NCI-H524 treated with DMSO at 0.1 percent for 48 hours (cell line): ENCODE measurements at places on chromosomes 5 and 9.

DNA sequence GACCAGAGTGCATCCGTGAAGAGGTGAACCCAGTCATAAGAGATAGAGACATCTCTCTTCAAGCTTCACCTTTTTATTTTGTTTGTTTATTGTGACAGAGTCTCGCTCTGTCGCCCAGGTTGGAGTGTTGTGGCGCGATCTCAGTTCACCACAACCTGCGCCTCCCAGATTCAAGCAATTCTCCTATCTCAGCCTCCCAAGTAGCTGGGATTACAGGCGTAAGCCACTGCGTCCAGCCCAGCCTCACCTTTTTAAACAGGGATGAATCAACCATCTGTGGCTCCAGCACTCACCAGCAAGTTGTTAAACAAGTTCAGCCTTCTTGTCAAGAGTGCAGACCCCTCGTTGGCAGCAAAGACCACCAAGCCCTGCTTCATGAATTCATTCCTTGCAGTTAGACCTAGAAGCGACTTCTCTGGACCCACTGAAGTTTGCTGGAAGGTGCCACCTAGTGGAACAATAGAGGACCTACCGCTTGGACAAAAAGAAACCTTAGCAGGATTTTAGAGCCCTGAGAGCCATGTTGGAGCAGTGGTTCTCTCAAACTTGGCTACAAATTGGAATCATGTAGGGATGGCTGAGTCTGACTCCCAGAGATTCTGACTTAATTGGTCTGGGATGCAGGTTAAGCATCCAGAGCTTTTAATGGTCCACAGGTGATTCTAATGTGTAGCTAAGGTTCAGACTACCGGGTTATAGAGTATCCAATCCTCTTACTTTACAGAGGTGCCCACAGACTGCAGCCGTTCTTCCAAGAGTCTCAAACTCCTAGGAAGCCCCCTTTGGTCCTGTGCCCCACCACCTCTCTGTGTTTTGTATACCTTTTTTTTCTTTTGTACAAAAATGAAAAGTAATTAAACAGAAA, 10.5 kb upstream of the GALNT10 start:
- DNase-seq, result no peak

DNA sequence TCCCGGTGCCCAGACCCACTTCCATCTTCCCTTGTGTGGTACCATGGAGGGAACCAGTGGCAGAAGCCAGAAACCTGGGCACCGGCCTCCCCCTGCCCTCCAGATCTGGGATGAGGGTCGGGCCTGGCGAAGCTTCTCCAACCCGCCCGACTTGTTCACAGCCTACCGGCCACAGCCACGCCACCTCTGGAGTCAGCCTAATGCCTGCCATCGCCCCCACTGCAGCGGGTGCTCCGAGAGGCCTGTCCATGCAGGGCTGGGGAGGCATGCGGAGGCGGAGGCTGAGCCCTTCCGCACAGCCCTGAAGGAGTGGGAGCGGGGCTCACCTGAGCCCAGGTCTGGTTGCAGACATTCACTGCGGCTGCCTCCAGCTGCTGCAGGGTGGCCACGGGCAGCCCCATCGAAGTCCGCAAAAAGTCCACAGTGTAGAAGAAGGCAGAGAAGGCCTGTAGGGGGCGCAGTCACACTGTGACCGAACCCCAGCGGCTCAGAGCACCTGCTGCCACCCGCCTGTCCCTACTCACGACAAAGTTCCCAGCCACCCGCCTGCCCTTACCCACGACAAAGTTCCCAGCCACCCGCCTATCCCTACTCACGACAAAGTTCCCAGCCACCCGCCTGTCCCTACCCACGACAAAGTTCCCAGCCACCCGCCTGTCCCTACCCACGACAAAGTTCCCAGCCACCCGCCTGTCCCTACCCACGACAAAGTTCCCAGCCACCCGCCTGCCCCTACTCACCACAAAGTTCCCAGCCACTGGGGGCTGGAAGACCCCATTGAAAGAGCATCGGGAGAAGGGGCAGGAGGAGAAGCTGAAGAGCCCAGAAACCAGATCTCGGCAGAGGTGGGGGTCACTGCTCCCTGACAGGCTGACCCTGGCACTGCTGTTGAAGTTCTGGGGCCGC, 3.8 kb upstream of the NPDC1 start:
- DNase-seq, result peak; percentile 37

DNA sequence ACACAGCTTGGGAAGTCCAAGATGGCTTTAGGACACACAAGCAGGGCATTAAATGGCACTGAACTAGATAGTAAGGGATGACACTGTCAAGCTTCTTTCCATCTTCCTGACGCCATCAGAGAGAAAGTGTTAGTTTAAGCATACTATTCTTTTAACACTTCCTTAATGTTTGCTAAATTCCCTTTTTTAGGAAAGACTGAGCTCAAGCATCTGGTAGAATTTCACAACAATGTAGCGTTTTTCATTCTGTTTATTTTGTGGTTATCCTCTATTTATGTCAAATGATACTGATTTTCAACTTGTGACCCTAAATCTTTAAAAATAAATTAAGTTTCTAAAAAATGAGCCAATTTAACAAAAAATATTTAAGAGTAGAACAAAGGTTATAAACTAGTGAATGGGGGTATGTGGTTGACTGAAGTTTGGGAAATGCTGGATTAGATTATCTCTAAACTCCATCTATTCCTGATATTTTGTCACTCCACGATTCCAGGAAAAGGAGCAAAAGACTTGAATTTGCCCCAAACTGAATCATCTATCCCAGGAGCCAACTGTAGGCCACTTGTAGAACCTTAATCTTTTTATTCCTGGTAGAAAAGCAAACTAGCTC, 147.4 kb upstream of the KLF9 start:
- no peak for DNase-seq

DNA sequence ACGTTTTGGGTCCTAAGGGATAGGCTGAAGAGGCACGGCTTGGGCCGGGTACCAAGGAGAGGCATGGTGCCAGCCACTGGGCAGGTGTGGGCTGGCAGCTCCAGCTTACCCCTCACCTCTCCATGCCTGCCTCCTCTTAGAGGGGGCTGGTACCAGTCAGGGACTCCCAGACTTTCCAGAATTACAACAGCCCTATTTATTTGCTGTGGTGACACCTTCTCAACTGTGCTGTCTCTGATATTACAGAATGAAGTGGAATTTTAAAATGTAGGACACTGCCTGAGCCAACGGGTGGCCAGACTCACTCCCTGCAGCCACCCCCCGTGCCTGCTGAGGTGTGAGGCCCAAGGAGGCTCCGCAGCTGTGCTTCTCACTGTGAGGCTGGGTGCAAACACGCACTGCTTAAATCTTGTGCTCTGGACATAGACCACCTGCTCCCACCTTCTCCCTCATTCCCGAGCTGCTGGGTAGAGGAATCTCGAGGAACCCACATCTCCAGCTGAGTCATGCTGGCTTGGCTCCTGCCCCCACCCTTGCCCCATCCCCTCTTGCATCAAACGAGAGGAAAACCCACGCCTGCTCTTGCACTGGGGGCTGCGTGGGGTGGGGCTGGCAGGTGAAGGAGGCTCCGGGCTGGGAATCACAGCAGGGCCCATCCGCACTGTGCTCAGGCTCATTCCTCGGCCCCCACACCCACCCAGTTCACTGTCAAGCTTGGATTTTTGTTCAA, 47.9 kb downstream of the PRRT1B start:
- DNase-seq, result no peak

GRCh38 chr5:37867654-37868053, 27.8 kb upstream of the GDNF start:
- no peak for DNase-seq

- DNase-seq, result no peak
Measured at GRCh38 chr5:124285733-124286132, 460.7 kb downstream of the ZNF608 start.

- DNase-seq, result no peak
Measured at GRCh38 chr9:23717505-23717904, 108.5 kb downstream of the ELAVL2 start.

- no peak for DNase-seq
Measured at GRCh38 chr9:136160381-136160841, 41.7 kb upstream of the TMEM250 start.

- DNase-seq, result no peak
Measured at GRCh38 chr9:137295238-137295811, 6.7 kb downstream of the NRARP start.

GRCh38 chr9:78280982-78281668, 15.8 kb upstream of the PSAT1 start:
- no peak for DNase-seq

DNA sequence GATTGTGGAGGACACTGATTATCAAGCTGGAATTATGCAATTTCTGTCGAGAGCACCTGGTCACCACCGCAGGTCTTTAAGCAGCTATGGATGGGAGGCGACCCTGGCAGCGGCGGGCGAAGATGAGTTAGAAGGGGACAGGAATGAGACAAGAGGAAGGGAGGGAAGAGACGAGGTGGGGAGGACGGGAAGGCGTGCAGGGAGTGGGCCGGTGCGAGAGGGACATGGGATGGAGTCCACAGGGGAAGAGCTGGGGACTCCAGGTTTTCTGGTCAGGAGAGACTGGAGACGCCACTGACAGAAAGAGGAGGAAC, 192.3 kb downstream of the MELK start:
- DNase-seq, result no peak

GRCh38 chr5:172079876-172080275, 73.4 kb upstream of the FBXW11 start:
- DNase-seq, result no peak

GRCh38 chr5:139023286-139023685, 148.2 kb upstream of the LRRTM2 start:
- no peak for DNase-seq
